ENCODE measurements at places on chromosomes 5 and 9. TPM values are rescaled to one million over a fixed set of nuclear protein-coding genes. Genes with fewer than 3 reads are reported as not detected.

DNA sequence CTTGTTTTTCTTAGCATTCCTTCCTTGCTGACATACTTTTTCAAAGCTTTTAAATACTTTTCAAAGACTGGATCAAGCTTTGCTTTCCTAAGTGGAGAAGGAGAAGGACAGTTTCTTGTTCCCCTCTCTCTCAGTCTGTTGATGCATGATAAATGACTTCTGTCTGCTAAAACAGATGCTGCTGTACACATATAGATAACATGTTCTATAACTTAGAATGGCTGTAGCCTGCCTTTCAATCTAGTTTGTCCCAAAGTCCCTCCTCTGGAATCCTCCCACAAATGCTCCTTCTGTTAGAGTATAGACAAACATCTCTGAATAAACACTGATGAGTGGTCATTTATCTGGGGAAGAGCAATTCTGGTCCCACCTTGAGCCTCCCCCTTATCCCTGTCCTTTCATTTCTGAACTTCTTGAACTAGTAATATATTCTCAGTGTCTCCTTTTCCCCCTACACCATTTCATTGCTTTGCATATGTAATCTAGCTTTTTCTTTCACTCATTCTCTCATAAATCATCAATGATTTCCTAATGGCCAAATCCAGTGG lies 5.4 kb upstream of the HEMGN start:
- DNase-seq: no peak
- H3K4me1 ChIP-seq: peaks cover 11% of the 10 kb centered on the region
- no peaks in the 10 kb centered on the region for H3K27me3 ChIP-seq

DNA sequence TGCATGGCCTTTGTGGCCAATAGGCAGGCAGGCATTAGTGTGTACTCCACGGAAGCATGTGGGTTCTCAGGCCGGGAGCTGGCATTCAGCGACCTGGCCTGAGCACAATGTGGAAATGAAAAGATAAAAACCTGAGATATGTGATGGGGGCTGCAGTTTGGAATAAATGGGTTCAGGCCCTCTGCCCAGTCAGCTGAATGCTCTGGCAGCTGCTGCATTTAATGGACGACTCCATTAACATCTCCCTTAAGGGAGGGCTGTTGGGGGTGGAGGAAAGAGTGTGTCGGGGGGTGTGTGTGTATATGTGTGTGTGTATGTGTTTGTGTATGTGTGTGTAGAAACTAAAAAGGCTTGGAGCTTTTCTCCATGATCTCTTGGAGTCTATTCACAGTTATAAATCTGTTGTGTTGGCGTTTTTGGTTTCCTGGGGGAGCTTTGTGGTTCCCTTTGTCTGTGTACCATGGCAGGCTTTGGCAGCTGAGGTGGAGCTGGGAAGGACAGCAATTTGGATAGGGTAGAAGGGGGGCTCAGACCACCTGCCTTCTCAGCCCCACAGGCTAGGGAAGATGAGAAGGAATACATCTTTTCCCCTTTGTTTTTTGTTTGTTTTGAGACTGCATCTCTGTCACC lies 27.3 kb upstream of the HSPA9 start:
- H3K27me3 ChIP-seq: peaks cover 4% of the 10 kb centered on the region
- H3K4me3 ChIP-seq: no peak overlapping the region
- H3K27ac ChIP-seq: no peak overlapping the region
- DNase-seq: no peak

The TMEM141 gene
- total RNA-seq: 50.1 TPM

GRCh38 chr5:155480731-155481131 lies 467.2 kb downstream of the KIF4B start:
- H3K4me1 ChIP-seq: no peaks in the 10 kb centered on the region
- no peaks in the 10 kb centered on the region for H3K27me3 ChIP-seq
- H3K27ac ChIP-seq: no peak overlapping the region
- DNase-seq: no peak
- no peaks in the 10 kb centered on the region for H3K36me3 ChIP-seq
